Parietal lobe (tissue), 2 donors: ENCODE measurements at places on chromosomes 7 and 10. TPM values are rescaled to one million over a fixed set of nuclear protein-coding genes. Genes with fewer than 3 reads are reported as not detected.

UCN3 gene
- total RNA-seq: not detected

SFRP4 gene
- total RNA-seq: 1.6 TPM

SEMA3C gene
- 360 TPM for total RNA-seq

HOXA6 gene
- total RNA-seq: not detected

EN2 gene
- not detected for total RNA-seq

ADARB2 gene
- total RNA-seq: 8.8 TPM
